Left renal pelvis (tissue), 4 donors: ENCODE measurements at places on chromosomes 11 and 22. TPM values are rescaled to one million over a fixed set of nuclear protein-coding genes. Genes with fewer than 3 reads are reported as not detected.

GRCh38 chr11:106821826-106822225, 196.4 kb downstream of the GUCY1A2 start:
- no peak for DNase-seq

The SCARF2 gene
- polyA plus RNA-seq: 19.3 TPM

DNA sequence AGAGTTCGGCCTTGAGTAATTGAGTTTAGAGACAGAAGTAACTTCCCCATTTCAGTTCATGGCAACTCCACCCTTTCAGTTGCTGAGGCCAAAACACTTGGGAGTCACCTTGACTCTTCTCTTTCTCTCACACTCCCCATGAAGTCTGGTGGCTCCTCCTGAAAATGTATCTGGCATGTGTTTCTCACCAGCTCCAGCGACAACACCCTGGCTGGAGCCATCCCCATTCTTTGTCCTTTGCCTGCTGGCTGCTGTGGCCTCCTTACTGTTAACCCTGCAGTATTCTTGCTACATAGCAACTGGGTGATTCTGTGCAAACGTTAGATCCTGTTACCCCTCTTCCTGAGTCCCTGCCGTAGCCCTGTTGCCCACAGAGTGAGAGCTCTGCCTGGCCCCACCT, 23.8 kb downstream of the SLC6A5 start:
- DNase-seq: no peak

DNA sequence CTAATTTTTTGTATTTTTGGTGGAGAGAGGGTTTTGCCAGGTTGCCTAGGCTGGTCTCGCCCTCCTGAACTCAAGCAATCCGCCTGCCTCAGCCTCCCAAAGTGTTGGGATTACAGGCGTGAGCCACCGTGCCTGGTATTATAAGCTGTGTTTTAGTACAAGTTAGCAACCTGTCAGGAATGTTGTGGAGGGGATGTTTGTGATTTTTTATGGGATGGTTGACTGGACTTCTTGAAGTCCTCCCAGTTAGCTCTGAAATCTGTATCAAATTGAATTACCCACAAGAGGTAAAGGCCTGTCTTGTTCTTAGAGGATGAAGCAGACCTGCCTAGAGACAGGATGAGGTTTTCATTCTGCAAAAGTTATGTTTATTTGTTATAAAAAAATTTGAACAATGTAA, 34.1 kb upstream of the IL18BP start:
- no peak for DNase-seq

- no peak for DNase-seq
These were observed 8.6 kb upstream of the CD82 start for GRCh38 chr11:44556735-44557409.

- no peak for DNase-seq
These were observed 299.0 kb downstream of the ETS1 start for GRCh38 chr11:128288368-128288767.

DNA sequence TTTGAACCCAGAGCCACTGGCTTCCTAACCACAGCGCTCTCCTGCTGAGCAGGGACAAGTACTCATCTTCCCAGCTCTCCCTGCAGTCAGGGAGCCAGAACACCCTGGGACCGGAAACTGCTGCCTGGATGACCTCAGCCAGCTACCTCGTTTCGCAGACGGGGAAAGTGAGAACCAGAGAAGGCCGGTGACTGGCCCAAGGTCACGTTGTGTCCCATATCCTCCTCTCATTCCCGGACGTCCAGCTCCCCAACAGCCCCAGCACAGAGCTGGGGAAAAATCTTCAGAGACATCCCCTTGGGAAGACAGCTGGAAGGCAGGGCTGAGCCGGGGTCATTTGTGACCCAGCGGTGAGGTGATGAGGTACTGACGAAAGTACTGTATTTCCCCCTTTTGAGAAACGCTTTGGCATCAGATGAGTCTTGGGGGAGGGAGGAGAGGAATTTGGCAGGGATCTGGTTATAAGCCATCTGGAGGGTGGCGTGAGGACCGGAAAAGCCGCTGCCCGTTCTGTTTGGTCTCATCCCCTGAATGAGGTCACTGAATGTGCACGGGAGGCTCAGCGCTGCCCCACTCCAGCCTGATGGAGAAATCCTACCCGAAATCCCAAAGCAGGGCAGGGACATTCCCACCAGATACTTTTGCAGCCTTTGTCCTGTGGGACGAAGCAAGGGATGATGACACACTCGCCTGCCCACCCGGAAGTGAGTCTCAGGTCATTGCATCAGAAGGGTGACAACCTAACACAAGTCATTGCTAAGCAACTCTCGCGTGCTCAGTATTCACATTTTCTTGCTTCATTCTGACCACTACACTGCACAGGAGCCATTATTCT, 41.1 kb downstream of the LIF start:
- DNase-seq: no peak

DNA sequence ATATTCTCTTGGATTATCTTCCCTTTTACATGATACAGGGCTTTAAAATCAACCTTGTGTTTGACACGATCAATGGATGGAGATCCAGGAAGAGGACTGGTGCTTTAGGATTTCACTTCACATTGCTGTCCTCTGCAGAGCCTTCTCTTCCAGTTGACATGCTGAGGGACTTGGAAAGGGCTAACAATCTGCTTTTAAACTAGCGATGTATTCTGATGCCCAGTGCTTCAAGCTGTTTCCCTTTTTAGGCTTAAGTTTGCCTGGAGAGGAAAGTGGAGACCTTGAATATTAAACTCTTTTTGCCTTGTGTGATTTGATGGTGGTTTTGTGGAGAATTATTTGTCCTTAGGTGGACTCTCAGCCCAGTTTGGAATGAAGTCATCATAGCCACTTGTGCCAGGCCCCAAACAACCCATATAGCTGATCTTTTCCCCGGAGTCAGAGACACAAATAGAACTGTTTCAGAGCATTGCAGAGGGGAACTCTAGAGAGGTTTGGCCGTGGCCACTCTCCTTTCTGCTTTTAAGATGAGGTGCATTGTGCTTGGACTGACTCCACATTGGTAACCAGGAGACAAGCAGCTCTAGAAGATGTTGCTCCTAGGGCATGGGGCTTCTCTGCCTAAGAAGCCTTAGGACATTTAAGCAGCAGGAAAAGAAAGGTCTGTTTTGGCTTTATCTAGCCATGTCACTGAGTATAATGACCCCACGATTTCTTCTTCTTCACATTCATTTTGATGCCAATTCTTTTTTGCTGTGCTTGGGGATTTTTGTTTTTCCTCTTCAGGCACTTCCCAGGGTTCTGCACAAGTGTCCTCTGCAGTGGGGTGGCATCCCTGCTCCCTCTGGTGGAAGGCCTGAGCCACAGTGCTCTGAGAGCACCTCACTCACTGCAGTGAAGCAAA, 152.8 kb downstream of the NCAM1 start:
- DNase-seq: peak; percentile 41

DNA sequence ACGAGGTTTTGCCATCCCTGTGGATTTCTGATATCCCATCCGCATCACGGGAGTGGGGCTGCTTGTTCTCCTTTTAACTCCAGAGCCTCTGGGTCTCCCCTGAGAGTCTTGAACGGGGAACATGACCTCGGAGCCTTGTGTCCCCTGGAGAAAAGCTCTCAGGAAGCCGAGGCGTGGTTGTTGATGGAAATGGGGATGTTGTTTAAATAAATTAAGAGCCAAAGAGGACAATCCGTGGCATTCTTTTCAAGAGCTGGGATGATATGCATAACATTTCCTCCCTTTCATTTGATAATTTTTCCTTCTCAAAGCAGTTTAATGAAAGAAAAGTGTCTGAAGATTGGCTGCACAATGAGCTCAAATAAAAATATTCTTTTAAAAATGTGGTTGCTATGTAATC, 14.2 kb downstream of the TSPAN18 start:
- no peak for DNase-seq

The MS4A10 gene
- not detected for polyA plus RNA-seq

GRCh38 chr11:77833302-77833701, 12.4 kb downstream of the AAMDC start:
- no peak for DNase-seq

The SLC22A8 gene
- 51.1 TPM for polyA plus RNA-seq

The OR5A1 gene
- polyA plus RNA-seq: not detected

The GRAP2 gene
- polyA plus RNA-seq: 0.43 TPM

DNA sequence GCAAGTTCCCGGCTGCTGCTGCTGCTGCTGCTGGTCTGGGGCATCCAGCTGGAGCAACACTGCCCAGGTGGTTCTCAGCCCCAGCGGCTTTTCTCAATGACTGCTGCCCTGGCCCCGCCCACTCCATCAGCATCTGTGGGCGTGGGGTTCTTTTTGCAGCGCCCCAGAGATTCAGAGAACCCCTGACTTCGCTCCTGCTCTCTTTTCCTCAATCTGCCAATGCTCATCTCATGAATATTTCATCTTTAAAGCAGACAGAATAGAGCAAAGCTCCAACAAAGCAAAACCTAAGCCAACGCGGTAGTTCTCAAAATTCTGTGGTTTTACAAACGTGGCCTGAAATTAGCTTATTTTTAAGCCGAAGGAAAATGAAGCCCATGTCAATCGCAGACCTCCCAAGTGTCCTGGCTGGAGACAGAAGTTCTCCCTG, 363.6 kb downstream of the CTTN start:
- no peak for DNase-seq

The FAM118A gene
- polyA plus RNA-seq: 36.5 TPM

The LMO2 gene
- 29.5 TPM for polyA plus RNA-seq

The DDB1 gene
- 205 TPM for polyA plus RNA-seq

DNA sequence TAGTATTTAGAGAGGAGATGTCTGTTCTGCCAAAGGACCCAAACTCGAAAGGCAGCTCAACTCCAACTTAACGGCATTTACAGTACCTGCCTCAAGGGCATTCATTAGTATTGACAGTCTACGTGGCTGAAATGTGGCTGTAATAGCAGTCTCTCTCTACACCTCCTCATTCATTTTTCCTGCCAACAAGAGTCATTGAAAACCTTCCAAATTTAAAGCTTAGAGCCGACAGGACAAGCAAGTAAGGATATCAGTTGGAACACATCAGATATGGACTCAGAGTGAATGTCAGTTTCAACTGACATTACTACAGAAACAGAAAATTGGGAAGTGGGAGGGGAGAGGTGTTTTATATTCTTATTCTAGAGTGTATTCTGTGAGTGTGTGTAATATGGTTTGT, 253.1 kb downstream of the CADM1 start:
- DNase-seq: no peak

DNA sequence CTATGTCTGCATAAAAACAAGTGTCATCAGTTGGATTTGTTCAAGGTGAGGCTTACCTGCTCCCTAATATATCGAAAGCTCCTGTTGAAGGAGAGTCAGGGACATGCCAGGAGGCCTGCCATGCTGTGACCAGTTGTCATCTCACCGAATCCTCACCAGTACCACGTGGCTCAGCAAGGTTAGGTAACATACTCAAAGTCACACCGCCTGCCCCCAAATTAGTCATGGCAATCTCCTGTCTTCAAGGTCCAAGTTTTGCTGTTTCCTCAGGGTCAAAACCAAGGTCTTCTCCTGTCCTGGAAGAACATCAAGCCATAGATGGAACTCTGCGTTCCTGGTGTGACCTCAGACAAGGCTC, 67.8 kb downstream of the IGLL1 start:
- DNase-seq: no peak

The ANO3 gene
- 2.6 TPM for polyA plus RNA-seq

DNA sequence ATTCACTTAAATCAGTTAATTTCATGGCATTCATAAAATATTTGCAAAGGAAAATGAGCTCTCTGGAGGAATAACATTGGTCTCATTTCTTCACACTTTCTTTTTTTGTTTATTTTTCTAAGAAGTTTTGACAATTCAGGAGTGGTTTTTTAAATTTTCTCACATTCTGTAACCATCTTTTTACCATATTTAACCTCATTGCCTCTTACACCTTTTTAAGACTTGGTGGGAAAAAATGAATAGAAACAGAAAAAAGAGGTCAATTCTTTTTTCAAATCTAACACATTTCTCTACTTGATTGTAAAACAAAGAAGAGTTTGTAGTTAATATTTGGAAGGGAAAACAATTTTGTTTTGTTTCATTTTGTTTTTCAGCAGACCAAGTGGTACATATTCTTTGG, 1034.7 kb upstream of the RAG2 start:
- DNase-seq: no peak

- DNase-seq: no peak
These were observed 717.9 kb upstream of the LUZP2 start for GRCh38 chr11:23778971-23779370.

DNA sequence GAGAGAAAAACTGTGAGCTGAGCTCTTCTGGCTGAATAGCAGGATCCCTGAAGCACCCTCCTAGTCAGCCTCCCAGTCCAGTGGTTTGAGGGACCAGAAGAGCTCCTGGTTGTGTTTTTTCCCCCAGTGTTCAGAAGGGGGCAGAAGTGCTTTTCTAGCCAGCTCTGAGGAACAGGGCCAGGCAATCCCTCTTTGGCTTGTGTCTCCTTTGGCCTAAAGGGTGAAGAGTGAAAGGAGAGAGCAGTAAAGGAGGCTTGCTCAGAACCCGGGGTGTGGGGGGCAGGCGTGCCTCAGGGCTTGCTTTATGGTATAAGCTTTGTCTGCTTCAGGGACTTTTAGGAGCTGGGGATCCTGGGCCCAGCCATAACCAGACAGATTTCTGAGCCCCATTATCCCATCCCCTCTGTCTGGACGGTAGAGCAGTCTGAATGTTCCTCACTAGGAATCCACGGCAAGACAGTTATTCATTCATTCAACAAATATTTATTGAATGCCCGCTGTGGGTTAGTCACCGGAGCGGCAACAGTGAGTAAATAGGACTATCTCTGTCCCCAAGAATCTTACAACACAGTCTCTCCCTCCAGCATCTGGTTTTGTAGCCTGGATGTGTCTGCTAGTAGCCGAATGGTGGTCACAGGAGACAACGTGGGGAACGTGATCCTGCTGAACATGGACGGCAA, 14.5 kb downstream of the ACP2 start:
- DNase-seq: no peak

DNA sequence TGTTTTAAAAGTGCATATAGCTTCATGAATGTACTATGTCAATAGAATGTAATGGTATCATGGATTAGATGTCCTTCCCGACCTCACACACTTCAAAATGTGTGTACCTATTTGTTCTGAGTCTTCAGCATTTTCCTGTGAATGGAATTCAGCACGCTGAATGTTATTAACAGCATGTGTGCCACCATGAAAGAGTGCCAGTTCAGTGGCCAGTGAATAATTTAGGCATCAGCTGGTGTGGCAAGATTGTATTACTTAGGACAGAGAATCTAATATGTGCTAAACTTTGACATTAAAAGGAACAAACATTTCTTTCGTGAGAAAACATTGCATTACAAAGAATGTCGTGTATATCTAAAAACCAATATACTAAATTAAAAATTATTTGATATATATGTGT, 46.4 kb downstream of the HIPK3 start:
- no peak for DNase-seq

DNA sequence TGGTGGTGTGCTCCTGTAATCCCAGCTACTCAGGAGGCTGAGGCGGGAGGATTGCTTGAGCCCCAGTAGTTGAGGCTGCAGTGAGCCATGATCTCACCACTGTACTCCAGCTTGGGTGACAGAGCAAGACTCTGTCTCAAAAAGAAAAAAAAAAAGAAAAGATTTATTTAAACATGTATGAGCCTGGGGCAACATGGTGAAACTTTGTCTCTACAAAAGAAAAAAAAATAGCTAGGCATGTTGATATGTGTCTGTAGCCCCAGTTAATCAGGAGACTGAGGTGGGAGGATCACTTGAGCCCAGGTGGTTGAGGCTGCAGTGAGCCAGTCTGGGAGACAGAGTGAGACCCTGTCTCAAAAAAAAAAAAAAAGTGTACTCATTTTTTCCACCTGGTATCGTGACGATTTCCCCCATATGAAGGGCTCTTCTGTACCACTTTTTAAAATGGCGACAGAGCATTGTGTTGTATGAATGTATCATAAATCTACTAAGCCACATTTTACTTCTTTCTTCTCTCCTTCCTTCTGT, 16.4 kb upstream of the KCTD14 start:
- no peak for DNase-seq

- no peak for DNase-seq
These were observed 78.9 kb downstream of the PDE3B start for GRCh38 chr11:14722496-14722895.
